Stimulated activated CD4-positive, alpha-beta T cell treated with anti-CD3 and anti-CD28 coated beads, Interleukin-2, amount 100 ng/mL, for 48 hours (primary cell): ENCODE measurements at places on chromosomes 5 and 9.

DNA sequence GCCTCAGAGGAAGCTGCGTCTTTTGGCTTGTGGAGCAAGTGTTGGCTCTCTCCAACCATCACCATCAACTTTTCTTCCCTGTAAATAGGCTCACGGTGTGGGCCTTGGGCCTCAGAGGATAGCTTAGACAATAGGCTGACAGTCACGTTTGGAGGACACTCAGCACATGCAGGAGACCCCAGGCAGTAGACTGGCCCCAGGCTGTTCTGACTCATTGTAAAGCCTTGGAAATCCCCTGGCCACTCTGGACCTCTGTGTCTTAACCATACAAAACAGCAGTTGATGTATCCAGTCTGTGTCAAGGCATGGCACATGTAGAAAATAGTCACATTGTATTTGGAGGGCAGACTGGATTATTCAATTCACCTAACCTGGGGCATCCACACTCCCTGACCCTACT is 18.6 kb downstream of the CD74 start:
- no peak for DNase-seq

- no peak for DNase-seq
These were observed 203.3 kb downstream of the FOXD4L6 start for GRCh38 chr9:40925149-40925548.

GRCh38 chr9:36870960-36871359 is 163.1 kb downstream of the PAX5 start:
- DNase-seq: no peak

- no peak for DNase-seq
These were observed 35.9 kb downstream of the PRR16 start for GRCh38 chr5:120499876-120500563.

DNA sequence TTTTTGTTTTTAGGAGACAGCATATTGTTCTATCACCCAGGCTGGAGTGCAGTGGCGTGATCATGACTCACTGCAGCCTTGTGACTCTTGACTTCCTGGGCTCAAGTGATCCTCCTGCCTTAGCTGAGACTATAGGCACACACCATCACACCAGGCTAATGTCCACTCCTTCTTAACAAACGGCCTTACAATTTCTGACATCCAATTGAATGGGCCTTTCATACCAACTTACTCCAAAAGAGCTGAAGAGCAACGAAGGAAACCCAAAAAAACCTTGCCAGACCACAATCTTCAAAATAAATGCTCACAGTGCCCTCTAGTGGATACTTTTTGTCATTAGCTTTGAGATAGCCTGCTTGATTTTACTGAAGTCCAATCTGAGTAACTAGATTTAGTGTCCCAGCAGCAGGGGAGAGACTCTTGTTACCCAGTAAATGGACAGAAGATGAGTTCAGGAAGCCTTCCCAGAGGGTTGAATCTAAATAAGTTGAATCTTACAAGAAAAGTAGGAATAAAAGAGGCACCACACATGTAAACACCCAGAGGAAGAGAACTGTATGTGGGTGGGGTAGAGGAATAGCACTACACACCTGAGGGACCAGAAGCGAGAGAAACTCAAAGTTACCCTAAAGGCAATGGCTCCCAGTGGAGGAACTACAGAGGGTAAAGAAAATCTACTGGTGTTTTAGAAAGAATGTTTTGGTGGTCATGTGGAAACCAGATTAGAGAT is 9.3 kb downstream of the ZNF622 start:
- peak; percentile 12 for DNase-seq
